Osteocyte (in vitro differentiated cells): ENCODE measurements at places on chromosomes 13 and 19. TPM values are rescaled to one million over a fixed set of nuclear protein-coding genes. Genes with fewer than 3 reads are reported as not detected.

ITGBL1 gene
- 1,450 and 1,519 TPM in 2 replicates for total RNA-seq

RNF225 gene
- not detected in 2 replicates for total RNA-seq

C13orf42 gene
- not detected in 2 replicates for total RNA-seq

IQCN gene
- total RNA-seq: 6.9 and 10.4 TPM in 2 replicates

ZNF569 gene
- 6.2 and 7.1 TPM in 2 replicates for total RNA-seq

ZNF586 gene
- total RNA-seq: 18.8 TPM in 2 replicates

ASF1B gene
- total RNA-seq: 4.5 and 5.5 TPM in 2 replicates

LONP1 gene
- 90.3 and 93.9 TPM in 2 replicates for total RNA-seq

LGALS14 gene
- total RNA-seq: not detected in 2 replicates

TEX29 gene
- total RNA-seq: 1.9 TPM in 1 of 2 replicates, not detected in the other

ZNF256 gene
- 6.0 and 6.3 TPM in 2 replicates for total RNA-seq

F7 gene
- total RNA-seq: not detected in 2 replicates

B3GLCT gene
- total RNA-seq: 8.2 and 10.3 TPM in 2 replicates

ZNF726 gene
- total RNA-seq: 1.7 and 2.2 TPM in 2 replicates

PROZ gene
- total RNA-seq: not detected in 2 replicates

PCDH9 gene
- total RNA-seq: 33.8 and 34.6 TPM in 2 replicates

TSSK6 gene
- 1.7 and 2.0 TPM in 2 replicates for total RNA-seq

SERP2 gene
- 7.7 and 8.4 TPM in 2 replicates for total RNA-seq

MBD3L2 gene
- not detected in 2 replicates for total RNA-seq

CFD gene
- total RNA-seq: 162 and 179 TPM in 2 replicates

AKT1S1 gene
- 59.7 and 61.2 TPM in 2 replicates for total RNA-seq

JSRP1 gene
- total RNA-seq: not detected in 2 replicates

PTGIR gene
- 0.31 and 0.38 TPM in 2 replicates for total RNA-seq

SIGLEC12 gene
- not detected in 2 replicates for total RNA-seq

CHAMP1 gene
- 22.4 and 23.2 TPM in 2 replicates for total RNA-seq

LHFPL6 gene
- total RNA-seq: 173 and 174 TPM in 2 replicates

FAM174C gene
- 35.3 and 35.8 TPM in 2 replicates for total RNA-seq

SLC46A3 gene
- 13.1 and 13.2 TPM in 2 replicates for total RNA-seq

SLC7A1 gene
- total RNA-seq: 84.0 and 88.7 TPM in 2 replicates

IL17D gene
- total RNA-seq: 8.6 and 10.7 TPM in 2 replicates

BRCA2 gene
- total RNA-seq: 2.6 and 2.8 TPM in 2 replicates

SLC25A41 gene
- 0.27 TPM in 1 of 2 replicates, not detected in the other for total RNA-seq

CLDND2 gene
- total RNA-seq: 1.8 TPM in 1 of 2 replicates, not detected in the other

ECSIT gene
- total RNA-seq: 28.9 and 30.0 TPM in 2 replicates

ICAM5 gene
- 1.7 and 2.0 TPM in 2 replicates for total RNA-seq

IGFL3 gene
- not detected in 2 replicates for total RNA-seq

TLE6 gene
- 0.65 and 1.5 TPM in 2 replicates for total RNA-seq

ZNF473 gene
- total RNA-seq: 9.8 and 10.4 TPM in 2 replicates

PODNL1 gene
- 2.3 and 2.4 TPM in 2 replicates for total RNA-seq

SLC1A6 gene
- total RNA-seq: not detected in 2 replicates

MAMSTR gene
- total RNA-seq: 1.3 and 1.8 TPM in 2 replicates

ERICH6B gene
- not detected in 2 replicates for total RNA-seq

FBXO46 gene
- 16.0 and 18.3 TPM in 2 replicates for total RNA-seq

TRPC4 gene
- total RNA-seq: 6.3 and 6.8 TPM in 2 replicates

TNFSF9 gene
- total RNA-seq: 1.4 and 1.5 TPM in 2 replicates

SBK2 gene
- total RNA-seq: not detected in 2 replicates

ASPDH gene
- not detected in 2 replicates for total RNA-seq

NXNL1 gene
- not detected in 2 replicates for total RNA-seq

ZNF546 gene
- 5.6 and 7.3 TPM in 2 replicates for total RNA-seq

TMEM161A gene
- 34.3 and 37.5 TPM in 2 replicates for total RNA-seq

C19orf81 gene
- total RNA-seq: not detected in 2 replicates

CABP5 gene
- total RNA-seq: not detected in 2 replicates

ZNF426 gene
- total RNA-seq: 20.6 and 20.7 TPM in 2 replicates

SIGLECL1 gene
- not detected in 2 replicates for total RNA-seq

SMG9 gene
- 64.9 and 71.0 TPM in 2 replicates for total RNA-seq
